Ascending aorta (tissue), 2 donors: ENCODE measurements at places on chromosomes 11 and 22.

DNA sequence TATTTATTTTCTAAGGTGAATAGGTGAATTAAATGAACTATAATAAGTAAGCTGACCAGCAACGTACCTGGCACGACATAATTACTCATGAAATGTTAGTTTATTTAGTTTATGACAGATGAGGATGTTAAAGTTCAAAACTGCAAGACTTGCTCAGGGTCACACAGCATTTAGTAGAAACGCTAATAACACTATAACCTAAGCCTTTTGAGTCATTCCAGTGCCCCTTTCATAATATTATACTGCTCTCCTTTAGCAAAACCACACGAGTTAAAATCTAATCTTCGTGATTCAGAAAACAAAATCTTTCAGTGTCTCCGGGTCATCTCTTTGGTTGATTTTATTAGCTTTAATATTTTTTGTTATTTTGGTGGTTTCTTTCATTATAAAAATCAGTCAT, 39.6 kb downstream of the BTBD10 start:
- H3K36me3 ChIP-seq = no peaks in the 10 kb centered on the region
- H3K4me3 ChIP-seq = peak overlapping the region; percentile 2
- H3K27ac ChIP-seq = no peak overlapping the region
- DNase-seq = no peak
- H3K4me1 ChIP-seq = no peaks in the 10 kb centered on the region

- DNase-seq = no peak
- H3K27ac ChIP-seq = no peak overlapping the region
- no peaks in the 10 kb centered on the region for H3K27me3 ChIP-seq
- peaks cover 4% of the 10 kb centered on the region for H3K36me3 ChIP-seq
- peaks cover 6% of the 10 kb centered on the region for H3K4me1 ChIP-seq
Observed at GRCh38 chr11:126312961-126313360, 9.1 kb downstream of the DCPS start.

GRCh38 chr11:61682906-61683675, 2.9 kb downstream of the DAGLA start:
- H3K4me3 ChIP-seq = no peak overlapping the region
- H3K27me3 ChIP-seq = peaks cover 4% of the 10 kb centered on the region
- no peaks in the 10 kb centered on the region for H3K4me1 ChIP-seq

- peaks cover 19% of the 10 kb centered on the region for H3K27me3 ChIP-seq
Observed at GRCh38 chr22:50545522-50546325, at the start of gene KLHDC7B. Gene KLHDC7B, plus strand, starts transcription at chr22:50545899. Its CDS starts 345 bp downstream, at chr22:50546244.

- peaks cover 2% of the 10 kb centered on the region for H3K4me1 ChIP-seq
- H3K27ac ChIP-seq = peak overlapping the region; percentile 94
- DNase-seq = no peak
Observed at GRCh38 chr11:73306977-73307322, 1.1 kb upstream of the ARHGEF17 start.

DNA sequence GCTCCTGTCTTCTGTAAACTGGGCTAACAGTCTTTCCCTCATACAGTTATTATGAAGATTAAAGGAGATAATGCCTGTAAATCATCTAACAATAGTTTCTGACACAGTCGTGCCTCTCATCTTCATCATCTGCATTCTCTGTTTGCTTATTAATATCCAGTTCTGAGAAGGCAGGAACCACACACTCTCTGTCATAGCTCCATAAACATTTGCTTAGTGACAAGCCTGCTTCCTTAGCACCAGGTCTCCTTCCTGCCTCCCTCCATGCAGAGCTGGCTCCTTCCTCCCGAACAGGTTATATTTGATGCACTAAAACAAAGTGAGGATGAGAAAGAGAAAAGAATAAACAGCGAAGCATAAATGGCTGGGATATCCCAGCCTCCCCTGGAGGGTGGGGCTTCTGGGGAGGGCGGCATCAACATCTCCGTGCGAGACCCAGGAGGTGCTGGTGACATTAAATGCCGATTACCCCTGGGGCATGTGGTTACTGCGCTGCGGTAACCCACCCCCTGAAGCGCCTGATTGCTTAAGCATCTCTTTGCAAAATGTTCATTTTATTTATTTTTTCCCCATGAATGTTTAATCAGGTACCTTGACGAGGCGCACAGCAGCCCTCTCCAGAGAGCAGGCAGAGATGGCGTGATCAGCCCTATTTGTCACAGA, 404.9 kb downstream of the NXPE2 start:
- H3K27me3 ChIP-seq = no peaks in the 10 kb centered on the region
- H3K4me1 ChIP-seq = no peaks in the 10 kb centered on the region
- H3K4me3 ChIP-seq = no peak overlapping the region
- H3K36me3 ChIP-seq = no peaks in the 10 kb centered on the region
- DNase-seq = no peak

DNA sequence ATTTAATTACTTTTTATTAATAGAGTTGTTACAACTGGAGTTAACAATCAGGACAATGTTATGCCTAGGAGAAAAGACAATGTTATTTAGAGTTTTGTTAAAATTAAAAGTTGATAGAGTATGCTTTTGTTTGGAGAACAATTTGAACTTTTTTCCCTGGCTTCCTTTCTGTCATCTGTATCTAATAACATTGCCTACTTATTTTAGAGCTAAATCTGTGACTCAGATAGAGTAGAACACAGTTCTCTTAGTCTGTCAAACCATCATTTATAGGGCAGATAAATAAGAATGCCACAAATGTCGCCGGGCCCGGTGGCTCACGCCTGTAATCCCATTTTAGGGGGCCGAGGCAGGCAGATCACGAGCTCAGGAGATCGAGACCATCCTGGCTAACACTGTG, 28.9 kb upstream of the YAP1 start:
- no peak for DNase-seq
- no peak overlapping the region for H3K27ac ChIP-seq
- no peaks in the 10 kb centered on the region for H3K4me1 ChIP-seq
- H3K27me3 ChIP-seq = no peaks in the 10 kb centered on the region

DNA sequence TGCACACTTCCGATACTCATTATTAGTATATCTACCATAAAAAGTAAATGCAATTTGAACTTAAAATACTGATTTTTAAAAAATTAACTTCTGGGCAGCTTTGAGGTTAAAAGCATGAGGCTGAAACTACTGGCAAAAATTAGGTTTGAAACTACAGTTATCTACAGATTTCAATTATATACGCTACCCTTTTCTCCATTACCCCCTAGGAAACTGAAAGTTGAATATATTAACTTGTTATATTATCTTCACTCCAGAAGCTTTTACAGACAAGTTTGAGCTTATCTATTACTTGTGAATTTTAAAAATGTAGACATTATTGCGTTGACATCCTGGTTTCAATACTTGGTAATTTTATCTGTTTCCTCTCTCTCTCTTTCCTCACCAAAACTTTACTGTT, 96.7 kb upstream of the DDI1 start:
- no peak for DNase-seq
- no peaks in the 10 kb centered on the region for H3K4me1 ChIP-seq
- no peak overlapping the region for H3K27ac ChIP-seq
- no peaks in the 10 kb centered on the region for H3K36me3 ChIP-seq
- H3K27me3 ChIP-seq = no peaks in the 10 kb centered on the region
- H3K4me3 ChIP-seq = no peak overlapping the region

GRCh38 chr11:120174866-120175265, 36.0 kb upstream of the OAF start:
- no peaks in the 10 kb centered on the region for H3K27me3 ChIP-seq
- H3K4me1 ChIP-seq = no peaks in the 10 kb centered on the region
- no peak overlapping the region for H3K27ac ChIP-seq
- no peak for DNase-seq

- H3K36me3 ChIP-seq = no peaks in the 10 kb centered on the region
- no peak overlapping the region for H3K4me3 ChIP-seq
- no peak overlapping the region for H3K27ac ChIP-seq
- no peaks in the 10 kb centered on the region for H3K4me1 ChIP-seq
- H3K27me3 ChIP-seq = no peaks in the 10 kb centered on the region
- no peak for DNase-seq
Observed at GRCh38 chr11:96869207-96869606, 479.4 kb downstream of the JRKL start.

DNA sequence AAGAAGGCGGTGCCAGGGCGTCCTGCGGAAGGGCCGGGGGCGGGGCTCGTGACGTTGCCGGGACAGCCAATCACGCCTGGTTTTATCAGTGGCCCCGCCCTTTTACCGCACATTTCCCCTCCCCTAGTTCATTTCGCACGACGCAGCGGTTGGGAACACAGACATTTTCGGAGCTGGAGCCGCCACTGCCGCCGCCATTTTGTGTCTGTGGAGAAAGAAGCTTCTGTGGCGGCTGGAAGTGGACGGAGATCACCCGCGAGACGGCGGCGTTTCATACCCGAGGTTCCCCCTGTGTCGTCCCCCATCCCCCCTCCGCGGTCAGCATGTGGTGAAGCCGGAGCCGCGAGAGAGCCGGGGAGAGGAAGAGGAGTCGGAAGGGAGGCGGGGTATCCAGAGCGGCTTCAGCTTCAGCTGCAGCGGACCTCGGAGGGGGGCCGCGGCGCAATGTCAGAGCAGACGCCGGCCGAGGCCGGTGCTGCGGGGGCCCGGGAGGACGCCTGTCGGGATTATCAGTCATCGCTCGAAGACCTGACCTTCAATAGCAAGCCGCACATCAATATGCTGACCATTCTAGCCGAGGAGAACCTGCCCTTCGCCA, at the start of gene PCF11:
PCF11 (plus strand) TSS at position 136 of the 598 bp plus-strand sequence; CDS start at position 445, 309 bp downstream.
- H3K27me3 ChIP-seq = no peaks in the 10 kb centered on the region
- no peak for DNase-seq
- H3K27ac ChIP-seq = peak within 1 kb of the TSS; percentile 99

GRCh38 chr22:23817146-23817545, 21.7 kb downstream of the DERL3 start:
- no peak for DNase-seq
- H3K27ac ChIP-seq = no peak overlapping the region
- H3K4me3 ChIP-seq = no peak overlapping the region
- H3K4me1 ChIP-seq = no peaks in the 10 kb centered on the region

DNA sequence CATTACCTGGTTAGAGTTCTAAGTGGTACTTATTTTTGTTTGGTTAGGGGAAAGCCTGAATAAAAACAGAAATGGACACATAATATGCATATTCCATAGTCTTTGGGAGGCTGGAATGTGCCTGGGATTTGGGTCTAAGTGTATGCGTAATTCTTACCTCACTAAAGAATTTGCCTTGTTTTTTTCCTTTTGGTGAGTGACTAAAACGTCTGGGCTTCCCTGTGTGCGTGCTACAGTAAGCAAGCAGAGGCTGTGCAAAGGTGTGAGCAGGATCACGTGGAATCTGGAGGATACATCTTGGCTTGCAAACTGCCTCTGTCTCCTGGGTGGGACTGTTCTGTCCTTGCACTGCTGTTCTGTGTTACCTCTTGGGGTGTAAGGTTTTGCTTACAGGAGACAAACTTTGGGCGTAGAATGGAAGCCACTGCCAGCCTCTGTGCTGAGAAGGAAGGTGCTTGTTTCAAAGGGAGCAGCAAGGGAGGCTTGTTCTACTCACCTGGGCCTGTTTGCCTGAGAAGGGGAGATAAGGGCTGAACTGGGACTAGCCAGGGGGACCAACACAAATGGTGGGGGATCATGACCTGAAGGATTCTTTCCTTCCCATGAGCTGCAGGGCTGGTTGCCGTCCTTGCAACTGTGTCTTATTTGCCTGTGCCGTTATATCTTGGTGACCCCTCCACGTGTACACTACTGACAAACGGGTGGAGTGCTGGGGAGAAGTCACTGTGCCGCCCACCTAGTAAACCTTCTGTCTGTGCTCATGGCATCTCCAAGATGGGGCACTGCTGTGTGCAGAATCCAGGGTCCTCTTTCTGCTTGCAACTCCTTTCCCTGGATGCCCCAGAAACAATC, 4.5 kb downstream of the NEAT1 start:
- no peaks in the 10 kb centered on the region for H3K27me3 ChIP-seq
- peak overlapping the region; percentile 56 for H3K4me3 ChIP-seq
- no peak for DNase-seq

DNA sequence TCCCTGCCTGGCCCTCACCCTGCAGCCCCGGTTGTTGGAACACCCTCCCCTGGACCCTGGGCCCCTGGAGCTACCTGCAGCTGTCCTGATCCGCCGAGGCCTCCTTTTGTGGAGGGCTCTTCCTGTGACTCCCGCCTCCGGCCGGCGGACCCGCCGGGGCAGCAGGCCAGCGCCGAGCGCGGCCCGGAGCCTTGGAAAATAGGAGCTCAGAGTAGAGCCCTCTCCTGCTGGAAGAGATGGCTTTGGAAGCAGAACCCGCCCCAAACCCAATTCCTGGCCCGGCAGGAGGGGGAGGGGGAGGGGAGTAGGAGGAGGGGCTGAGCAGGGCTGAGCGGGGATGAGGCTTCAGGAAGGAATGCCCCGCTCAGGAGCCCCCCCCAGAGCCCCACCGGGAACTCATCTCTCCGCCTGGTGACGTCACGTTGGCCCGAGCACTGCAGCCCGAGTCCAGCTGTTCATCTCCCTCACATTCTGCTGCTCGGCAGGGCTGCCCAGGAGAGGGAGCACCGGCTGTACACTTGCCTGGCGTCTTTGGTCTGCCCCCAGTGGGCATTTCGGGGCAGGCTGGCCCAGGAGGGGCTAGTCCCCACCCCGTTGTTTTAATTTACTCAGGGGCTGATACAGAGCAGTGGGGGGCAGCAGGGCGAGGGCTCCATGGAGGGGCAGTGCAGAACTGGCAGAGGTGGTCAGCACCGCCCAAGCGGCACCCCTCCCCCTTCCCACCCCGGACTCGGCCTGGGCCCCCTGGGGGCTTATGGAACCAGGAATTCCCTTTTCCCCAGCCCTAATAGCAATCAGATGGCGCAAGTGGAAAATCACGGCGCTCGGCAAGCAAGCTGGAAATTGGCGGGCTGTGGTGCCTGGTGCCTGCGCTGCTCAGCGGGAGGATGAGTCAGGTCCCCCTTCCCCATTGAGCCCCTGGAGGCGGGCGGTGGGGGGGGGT, at the start of gene MRGPRF:
MRGPRF (minus strand) TSS at position 238 of the 943 bp plus-strand sequence. CDS start 3,345 bp downstream, outside the sequence.
- H3K27ac ChIP-seq = peak within 1 kb of the TSS; percentile 93
- H3K4me1 ChIP-seq = peaks cover 11% of the 10 kb centered on the region
- no peaks in the 10 kb centered on the region for H3K27me3 ChIP-seq
- H3K36me3 ChIP-seq = peaks cover 1% of the 10 kb centered on the region

DNA sequence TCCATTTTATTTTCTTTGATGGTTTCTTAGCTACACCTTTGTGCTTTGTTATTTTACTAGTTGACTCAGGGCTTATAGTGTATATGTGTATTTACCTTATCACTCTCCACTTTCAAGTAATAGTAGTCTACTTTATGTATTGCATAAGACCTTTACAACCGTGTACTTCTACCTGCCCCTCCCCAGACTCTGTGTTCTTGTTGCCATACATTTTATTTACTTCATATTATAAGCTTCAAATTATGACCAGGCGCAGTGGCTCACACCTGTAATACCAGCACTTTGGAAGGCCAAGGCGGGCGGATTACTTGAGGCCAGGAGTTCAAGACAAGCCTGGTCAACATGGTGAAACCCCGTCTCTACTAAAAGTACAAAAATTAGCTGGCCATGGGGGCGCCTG, 28.2 kb upstream of the CTSD start:
- no peak overlapping the region for H3K27ac ChIP-seq
- no peaks in the 10 kb centered on the region for H3K27me3 ChIP-seq
- H3K36me3 ChIP-seq = no peaks in the 10 kb centered on the region

- no peak overlapping the region for H3K27ac ChIP-seq
- no peaks in the 10 kb centered on the region for H3K4me1 ChIP-seq
- no peak overlapping the region for H3K4me3 ChIP-seq
Observed at GRCh38 chr11:129119036-129119435, 73.1 kb downstream of the ARHGAP32 start.

- H3K36me3 ChIP-seq = no peaks in the 10 kb centered on the region
- H3K27me3 ChIP-seq = no peaks in the 10 kb centered on the region
- no peak overlapping the region for H3K4me3 ChIP-seq
- H3K4me1 ChIP-seq = no peaks in the 10 kb centered on the region
- DNase-seq = no peak
Observed at GRCh38 chr22:29433856-29434255, 4.5 kb upstream of the RFPL1 start.

- no peaks in the 10 kb centered on the region for H3K36me3 ChIP-seq
- H3K4me1 ChIP-seq = no peaks in the 10 kb centered on the region
- no peak overlapping the region for H3K4me3 ChIP-seq
Observed at GRCh38 chr11:121829159-121829643, 286.8 kb downstream of the BLID start.

GRCh38 chr11:116164843-116165242, 607.9 kb downstream of the BUD13 start:
- no peaks in the 10 kb centered on the region for H3K4me1 ChIP-seq
- H3K4me3 ChIP-seq = no peak overlapping the region
